ENCODE measurements at places on chromosomes 2 and 18.

GRCh38 chr2:181686576-181687185 lies 6.4 kb upstream of the NEUROD1 start:
- DNase-seq: no peak

DNA sequence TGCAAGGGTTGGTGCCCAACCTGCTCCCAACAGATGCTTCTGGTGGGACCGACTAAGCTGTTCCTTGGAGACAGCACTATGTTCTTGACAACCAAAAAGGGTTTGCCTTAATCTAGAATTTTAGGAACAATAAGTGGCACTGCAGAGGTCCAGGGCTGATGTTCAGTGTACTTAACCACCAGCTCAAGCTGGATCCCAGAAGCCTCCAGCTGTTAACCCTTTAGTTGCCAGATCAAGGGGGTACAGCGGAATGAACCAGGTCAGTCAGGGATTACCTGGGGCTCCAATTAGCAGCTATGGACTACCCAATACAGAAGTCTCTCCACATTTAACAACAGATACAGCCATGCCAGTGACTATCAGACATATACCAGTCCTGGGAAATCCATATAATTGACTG lies 3.5 kb downstream of the GPR75 start:
- DNase-seq: no peak

- DNase-seq: peak; percentile 45
These were observed 99.3 kb downstream of the ASB1 start for GRCh38 chr2:238525990-238526389.

DNA sequence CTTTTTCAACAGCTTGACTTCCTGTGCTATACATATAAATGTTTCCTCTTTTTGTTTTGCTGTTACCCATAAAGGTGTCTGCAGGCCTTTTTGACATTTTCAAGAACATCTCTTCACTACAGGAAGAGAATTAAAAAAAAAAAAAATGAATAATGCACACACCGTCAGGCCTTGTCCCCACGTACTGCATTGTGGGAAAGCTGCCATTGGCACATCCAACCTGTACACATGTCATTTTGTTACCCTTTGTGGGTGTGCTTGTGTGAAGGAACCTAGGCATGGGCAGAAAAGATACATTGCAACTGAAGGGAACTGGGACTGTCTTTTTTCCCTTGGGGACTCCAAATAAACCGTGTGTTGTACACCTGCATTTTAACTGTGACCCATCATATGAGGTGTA lies 16.8 kb upstream of the TMEM37 start:
- DNase-seq: no peak

DNA sequence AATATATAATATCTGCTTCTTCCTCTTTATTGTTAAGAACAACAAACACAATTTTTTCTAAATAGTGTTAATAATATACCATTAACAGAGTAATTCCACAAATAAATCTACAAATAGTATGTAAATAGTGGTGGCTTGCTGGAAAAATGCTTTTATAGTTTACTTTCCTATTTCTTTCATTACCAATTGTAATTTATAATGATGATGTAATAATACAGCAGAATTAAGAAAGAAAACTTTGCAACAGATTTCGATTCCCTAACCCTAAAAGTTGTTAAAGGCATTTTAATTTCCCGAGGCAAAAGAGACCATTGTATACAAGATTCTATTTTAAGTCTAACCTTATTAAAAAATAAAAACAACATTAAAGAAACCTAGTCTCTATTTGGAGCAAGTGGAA lies 307.9 kb downstream of the CCDC178 start:
- DNase-seq: no peak

DNA sequence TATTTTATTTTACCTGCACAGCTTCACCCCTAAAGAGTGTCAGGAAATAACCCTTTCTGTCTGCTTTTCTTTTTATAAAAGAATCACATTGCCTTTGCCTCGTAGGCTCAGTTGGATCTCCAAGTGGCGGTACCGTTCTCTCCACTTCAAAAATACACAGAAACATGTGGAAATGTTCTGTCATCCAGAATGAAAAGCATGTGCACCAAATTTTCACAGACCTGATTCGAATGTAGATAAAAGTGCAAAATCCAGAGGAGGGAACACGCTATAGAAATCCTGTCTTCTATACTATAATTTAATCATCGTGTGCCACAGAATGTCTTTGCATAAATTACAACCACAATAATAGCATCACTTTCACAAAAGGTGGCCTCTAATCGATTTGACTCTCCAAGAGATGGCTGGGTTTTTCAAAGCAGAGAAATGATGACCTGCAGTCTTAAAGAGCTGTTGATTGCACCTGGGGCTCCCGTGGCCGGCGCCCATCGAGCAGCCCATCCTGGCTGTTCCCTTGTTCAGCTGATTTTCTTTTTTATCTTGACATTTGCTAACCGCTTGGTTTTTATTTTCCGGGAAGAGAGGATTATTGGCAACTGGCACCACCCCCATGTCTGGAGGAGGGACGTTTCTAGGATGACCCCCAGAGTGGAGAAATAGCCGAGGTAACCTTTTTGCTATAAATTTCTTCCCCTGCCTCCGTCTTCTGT lies 290.2 kb downstream of the SOX11 start:
- no peak for DNase-seq

DNA sequence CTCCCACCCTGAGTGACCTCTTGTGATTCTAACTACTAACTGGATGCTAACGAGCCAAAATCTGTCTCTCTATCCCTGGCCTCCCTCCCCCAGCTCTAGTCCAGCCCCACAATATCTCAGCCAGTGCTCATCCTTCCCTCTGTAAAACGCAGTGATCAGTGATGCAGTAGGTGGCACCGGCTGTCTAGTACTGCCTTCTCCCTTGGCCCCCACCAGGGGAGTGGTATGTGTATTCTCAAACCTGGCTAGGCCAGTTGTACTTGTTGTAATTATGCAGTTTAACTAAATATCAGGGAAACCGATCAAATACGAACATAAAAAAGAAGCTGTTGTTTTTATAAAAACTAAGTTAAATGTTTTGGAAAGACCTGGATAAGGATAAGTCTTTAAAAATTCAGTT lies 113.2 kb upstream of the ALPP start:
- DNase-seq: no peak

- DNase-seq: peak; percentile 87
These were observed 10.3 kb upstream of the CXXC1 start for GRCh38 chr18:50297621-50298442.

- DNase-seq: no peak
These were observed 542.1 kb upstream of the SYT4 start for GRCh38 chr18:43819397-43819796.

- DNase-seq: no peak
These were observed 114.1 kb downstream of the GBX2 start for GRCh38 chr2:236054125-236054524.

GRCh38 chr2:62197011-62197924 lies 1.4 kb downstream of the B3GNT2 start:
- DNase-seq: peak; percentile 45

Data from femur (tissue), 1 donor.